Placental pericyte (primary cell): ENCODE measurements at places on chromosomes 12 and 14. TPM values are rescaled to one million over a fixed set of nuclear protein-coding genes. Genes with fewer than 3 reads are reported as not detected.

GUCY2C gene
- total RNA-seq: not detected in 2 replicates

ABCB9 gene
- 7.0 and 13.7 TPM in 2 replicates for total RNA-seq

ATL1 gene
- total RNA-seq: 0.66 and 8.4 TPM in 2 replicates

NANOG gene
- under 0.01 and 0.14 TPM in 2 replicates for total RNA-seq

RAN gene
- total RNA-seq: 505 and 583 TPM in 2 replicates
